ENCODE measurements at places on chromosomes 6 and 20. TPM values are rescaled to one million over a fixed set of nuclear protein-coding genes. Genes with fewer than 3 reads are reported as not detected.

SPATS1 gene
- not detected for total RNA-seq

NFS1 gene
- total RNA-seq: 19.9 TPM

SAPCD1 gene
- 0.90 TPM for total RNA-seq

USP49 gene
- 2.7 TPM for total RNA-seq

MLN gene
- total RNA-seq: not detected

CALHM4 gene
- not detected for total RNA-seq

ID1 gene
- 62.3 TPM for total RNA-seq

BCAS1 gene
- total RNA-seq: 2.3 TPM

EZR gene
- 41.3 TPM for total RNA-seq

APCDD1L gene
- 1.6 TPM for total RNA-seq

SIRPD gene
- total RNA-seq: not detected

GFRA4 gene
- not detected for total RNA-seq

ELOVL2 gene
- 0.16 TPM for total RNA-seq

ADTRP gene
- total RNA-seq: 2.6 TPM

C2 gene
- 4.4 TPM for total RNA-seq

SLC52A3 gene
- not detected for total RNA-seq

DHX35 gene
- 8.9 TPM for total RNA-seq

PRR18 gene
- total RNA-seq: not detected

WFDC12 gene
- total RNA-seq: not detected

MOCS1 gene
- total RNA-seq: 8.4 TPM

EIF6 gene
- total RNA-seq: 120 TPM

GABRR1 gene
- total RNA-seq: not detected

HSPA1A gene
- total RNA-seq: 52.8 TPM

SSTR4 gene
- total RNA-seq: not detected

C20orf144 gene
- total RNA-seq: 0.18 TPM

SUMO4 gene
- not detected for total RNA-seq

BEND6 gene
- 34.8 TPM for total RNA-seq

FLRT3 gene
- total RNA-seq: 0.54 TPM

SRSF12 gene
- 0.09 TPM for total RNA-seq

TOX2 gene
- 5.2 TPM for total RNA-seq

TRIM10 gene
- not detected for total RNA-seq

RIPOR3 gene
- 1.6 TPM for total RNA-seq

WFDC5 gene
- total RNA-seq: not detected

CCN2 gene
- total RNA-seq: 15.9 TPM

All from fibroblast of the aortic adventitia (primary cell).